ENCODE measurements at places on chromosomes 3 and 15.

DNA sequence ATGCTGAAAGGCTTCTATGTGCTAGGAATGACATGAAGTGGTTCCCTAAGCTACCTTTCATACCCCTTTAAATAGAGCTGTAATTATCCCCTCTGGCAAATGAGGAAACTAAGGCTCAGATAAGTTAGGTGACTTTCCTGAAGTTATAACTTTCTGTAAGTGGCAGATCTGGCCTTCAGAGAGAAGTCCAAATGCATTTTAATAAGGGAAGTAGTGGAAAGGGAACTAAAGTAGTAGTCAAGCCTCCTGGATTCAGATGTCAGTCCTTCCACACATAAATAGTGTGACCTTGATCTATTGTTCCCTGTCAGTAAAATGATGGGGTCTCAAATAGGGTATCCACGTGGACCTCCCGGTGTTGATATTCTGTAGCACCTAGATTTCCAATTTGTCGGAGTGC lies 277.7 kb downstream of the EDEM1 start:
- DNase-seq, result no peak

- DNase-seq, result no peak
Measured at GRCh38 chr15:96332637-96333121, 2.2 kb downstream of the NR2F2 start.

GRCh38 chr3:64161481-64161952 lies 63.7 kb downstream of the PRICKLE2 start:
- DNase-seq, result no peak

DNA sequence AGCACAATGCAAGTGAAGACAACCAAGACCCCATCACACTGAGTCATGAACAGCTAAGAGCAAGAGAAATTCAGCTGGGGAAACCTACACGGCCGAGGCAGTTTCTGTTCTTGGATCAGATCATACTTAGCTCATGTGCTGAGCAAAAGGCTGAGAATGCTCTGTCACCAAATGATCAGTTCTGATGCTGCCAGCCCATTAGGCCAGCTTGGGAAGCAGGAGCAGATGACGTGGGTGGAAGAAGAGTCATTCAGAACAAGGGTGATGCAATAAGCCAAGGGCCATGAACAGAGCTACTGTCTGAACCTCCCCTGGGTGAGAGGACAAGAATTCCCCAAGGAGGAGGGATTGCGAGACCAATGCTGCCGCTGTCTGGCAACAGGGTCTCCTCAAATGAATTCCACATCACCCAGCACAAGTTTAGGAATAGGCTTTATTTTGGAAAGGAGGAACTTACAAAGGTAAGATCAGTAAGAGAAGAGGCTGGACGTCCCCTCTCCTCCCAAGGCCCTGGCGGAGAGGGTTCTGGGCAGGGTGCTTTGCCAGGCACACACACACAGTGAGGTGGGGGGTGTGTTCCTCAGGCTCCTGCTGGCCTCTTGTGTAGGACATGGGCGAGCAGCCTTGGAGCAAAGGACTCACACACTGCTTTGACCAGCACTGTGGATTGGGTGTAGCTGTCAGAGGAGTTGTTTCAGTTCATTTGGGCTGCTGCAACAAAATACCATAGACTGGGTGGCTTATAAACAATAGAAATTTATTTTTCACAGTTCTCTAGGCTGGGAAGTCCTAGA lies 65.6 kb upstream of the CTXND1 start:
- no peak for DNase-seq

DNA sequence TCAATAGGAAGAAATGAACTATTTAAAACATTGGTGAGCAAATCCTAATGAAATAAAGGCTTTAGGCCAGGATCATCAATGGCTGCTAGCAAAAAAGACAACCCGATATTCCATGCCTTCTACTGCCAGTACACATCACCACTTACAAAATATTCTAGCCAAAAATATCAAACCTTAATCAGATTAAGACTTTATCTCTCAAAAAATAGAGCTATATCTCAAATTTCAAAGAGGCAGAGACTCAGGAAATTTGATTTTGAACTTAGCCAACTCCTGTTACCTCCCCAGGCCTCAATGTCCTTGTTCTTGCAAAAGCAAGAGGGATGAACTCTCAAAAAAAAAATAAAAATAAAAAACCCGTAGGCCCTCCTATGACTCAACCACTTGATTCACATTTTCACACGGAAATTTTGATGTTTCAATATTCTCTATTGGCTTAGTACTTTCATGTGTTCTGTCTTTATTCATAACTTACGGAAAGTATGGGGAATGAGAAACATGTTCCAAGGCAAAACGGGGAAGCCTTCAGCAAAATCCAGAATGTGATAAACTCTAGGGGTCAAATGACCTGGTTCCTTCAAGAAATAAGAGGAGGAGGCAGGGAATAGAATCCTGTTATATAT lies 273.3 kb upstream of the ZPLD1 start:
- no peak for DNase-seq

GRCh38 chr3:89488800-89489580 lies 381.6 kb downstream of the EPHA3 start:
- no peak for DNase-seq

DNA sequence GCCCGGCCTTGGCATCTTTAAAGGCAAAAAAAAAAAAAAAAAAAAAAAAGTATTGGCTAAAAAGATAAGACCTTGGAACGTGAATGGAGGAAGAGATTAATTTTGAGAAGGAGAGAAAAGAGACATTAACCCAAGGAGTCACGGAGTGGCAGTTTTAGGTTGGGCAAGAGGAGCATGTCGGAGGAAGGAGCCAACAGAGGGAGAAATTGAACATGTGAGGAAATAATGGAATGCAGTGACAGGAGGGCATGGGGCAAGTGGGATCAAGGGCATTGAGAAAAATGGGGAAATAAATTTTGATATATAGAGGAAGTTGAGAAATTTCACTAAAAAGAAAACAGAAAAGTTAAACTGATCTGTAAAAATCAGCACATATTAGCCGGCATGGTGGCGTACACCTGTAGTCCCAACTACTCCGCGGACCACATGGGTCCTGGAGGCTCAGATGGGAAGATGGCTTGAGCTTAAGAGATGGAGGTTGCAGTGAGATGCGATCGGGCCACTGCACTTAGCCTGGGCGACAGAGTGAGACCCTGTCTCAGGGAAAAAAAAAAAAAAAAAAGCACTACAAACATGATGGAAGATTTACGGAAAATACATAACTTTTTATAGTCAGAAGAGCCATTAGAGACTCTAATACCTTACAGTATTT lies 1.2 kb downstream of the HAUS2 start:
- DNase-seq, result no peak

GRCh38 chr3:149809699-149810098 lies 3.3 kb upstream of the RNF13 start:
- no peak for DNase-seq

DNA sequence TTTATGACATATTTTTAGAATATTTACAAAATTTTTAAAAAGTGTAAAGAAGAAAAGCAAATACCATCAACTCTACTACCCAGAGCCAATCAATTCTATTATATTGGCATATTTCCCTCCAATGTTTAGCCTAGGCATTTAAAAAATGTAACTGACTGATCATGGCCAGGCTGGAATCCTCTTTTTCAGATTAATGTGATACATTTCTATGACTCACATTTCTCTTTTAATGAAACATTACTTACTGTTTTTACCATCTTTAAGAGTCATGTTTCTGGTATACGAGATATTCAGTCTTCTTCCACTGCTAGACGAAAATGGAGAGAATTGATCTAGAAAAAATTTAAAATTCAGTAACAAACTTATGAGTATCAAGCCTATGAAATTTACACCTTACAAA lies 53.4 kb upstream of the DCUN1D1 start:
- no peak for DNase-seq

- no peak for DNase-seq
Measured at GRCh38 chr15:31080591-31081014, 20.9 kb downstream of the TRPM1 start.

GRCh38 chr15:48778331-48778730 lies 32.5 kb downstream of the CEP152 start:
- no peak for DNase-seq

DNA sequence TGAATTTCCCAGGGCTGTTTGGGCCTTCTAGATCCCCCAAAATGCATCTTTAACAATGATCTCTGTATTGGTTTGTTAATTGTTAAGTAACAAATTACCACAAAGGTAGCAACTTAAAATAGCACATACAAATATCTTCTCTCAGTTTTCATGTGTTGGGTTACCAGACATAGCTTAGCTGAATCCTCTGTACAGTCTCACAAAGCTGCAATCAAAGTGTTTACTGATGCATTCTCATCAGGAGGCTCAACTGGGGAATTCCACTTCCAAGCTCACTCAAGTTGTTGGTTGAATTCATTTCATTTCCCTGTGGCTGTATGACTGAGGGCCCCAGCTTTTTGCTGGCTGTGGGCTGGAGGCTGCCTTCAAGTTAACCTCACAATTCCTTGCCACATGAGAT lies 297.6 kb downstream of the RPLP1 start:
- no peak for DNase-seq

DNA sequence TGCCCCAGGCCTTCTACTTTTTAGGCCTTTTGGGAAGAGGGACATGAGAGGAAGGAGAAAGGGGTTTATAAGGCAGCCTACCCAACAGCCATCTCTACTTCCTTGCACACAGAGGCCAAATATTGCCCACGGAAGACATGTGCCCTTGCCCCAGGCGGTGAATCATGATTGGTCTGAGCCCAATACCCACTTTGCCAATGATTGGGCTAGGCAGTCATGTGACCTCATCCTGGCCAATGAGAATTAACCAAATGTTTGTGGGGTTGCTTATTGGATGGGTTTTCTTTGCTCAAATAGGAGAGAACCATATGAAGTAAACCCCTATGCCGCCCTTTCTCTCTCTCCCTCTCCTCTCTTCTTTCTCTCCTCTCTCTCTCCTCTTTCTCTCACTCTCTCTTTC lies 42.2 kb upstream of the ATP1B3 start:
- DNase-seq, result no peak

DNA sequence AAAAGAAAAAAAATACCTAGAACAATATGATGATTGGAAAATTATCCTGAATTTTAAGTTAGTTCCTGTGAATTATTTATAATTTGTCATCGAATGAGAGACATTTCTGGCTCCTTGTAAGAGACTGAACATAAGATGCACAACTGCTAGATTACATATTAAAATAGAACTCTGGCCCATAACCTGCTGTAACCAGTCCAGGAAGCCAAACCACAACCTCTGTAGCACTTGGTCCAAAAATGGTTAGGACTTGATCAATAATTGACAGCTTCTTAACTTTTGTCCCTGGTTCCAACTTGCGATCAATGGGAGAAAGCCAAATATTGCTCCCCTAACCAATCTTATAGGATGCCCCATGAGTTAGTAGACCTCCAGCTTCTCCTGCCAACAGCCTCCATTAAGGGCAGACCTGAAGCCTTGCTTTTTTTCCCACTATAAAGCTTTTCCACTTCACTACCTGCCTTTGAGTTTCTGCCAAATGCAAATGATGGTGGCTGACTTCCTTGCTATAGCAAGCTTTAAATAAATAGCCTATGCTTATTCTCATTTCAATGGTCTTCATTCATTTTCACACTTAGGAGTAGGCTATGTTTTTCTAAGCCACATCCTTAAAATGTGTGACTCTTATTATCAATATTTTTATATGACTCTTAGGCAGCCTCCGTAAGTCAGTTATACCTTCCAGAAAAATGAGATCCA lies 224.0 kb upstream of the ARHGEF26 start:
- DNase-seq, result no peak

DNA sequence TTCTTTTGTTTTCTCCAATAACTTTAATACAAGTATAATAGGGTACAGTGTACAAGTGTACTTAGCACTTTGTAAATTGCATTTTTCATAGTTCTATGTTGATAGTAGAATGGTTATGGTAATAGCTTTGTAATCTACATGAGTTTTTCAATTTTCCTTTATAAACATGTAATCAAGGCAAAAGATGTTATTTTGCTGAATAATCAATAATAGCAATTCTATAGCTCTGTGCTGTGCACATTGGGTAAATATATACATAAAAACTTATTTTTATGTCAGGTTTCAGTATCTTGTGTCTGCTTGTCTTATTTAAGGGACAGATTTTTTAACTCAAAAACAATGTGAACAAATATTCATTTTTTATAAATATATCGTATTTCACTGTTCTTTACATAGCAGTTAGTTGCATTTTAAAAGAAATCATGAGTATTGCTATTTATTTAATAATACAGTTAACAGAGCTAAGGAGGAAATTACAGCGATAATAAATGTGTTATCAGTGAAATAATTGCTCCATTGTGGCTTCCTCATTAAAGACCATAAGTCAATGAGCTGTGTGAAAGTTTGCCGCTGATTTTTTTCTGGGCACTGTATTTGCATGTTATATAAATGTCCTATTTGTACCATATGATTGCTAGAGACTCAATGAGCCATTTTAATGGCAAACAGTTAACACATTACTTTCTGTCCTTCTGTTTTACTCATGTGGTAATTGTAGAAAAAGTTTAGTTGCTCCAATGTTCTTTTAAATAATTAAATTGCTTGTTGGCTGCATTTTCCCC lies 214.6 kb upstream of the STAC start:
- DNase-seq, result no peak

- DNase-seq, result no peak
Measured at GRCh38 chr3:83863380-83863779, 1095.4 kb upstream of the CADM2 start.

GRCh38 chr3:41216422-41216821 lies 17.1 kb downstream of the CTNNB1 start:
- DNase-seq, result no peak

GRCh38 chr15:68341760-68342725 lies 64.5 kb downstream of the FEM1B start:
- DNase-seq, result no peak

DNA sequence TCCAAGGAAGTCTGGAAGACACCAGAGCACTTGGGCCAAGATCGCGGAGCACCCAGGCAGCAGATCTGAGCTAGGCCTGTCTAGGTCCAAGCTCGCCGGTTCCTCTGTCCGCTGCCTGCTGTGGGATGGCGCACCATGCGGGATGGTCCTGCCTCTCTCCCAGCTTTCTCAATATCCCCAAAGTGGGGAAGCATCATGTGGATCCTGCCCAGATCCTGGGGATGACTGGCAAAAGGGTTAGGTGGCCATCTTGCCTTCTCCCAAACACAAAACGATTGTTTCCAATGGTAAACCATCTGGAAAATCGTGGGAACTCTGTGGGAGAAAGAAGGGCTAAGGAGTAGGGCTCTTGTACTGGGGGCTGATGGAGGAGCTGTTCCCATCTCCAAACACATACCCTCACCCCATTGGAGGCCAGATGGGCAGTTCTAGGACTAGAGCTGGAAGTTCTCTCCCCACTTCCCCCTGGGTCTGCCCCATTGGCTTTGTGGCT lies 8.9 kb downstream of the PRKCD start:
- DNase-seq, result no peak

DNA sequence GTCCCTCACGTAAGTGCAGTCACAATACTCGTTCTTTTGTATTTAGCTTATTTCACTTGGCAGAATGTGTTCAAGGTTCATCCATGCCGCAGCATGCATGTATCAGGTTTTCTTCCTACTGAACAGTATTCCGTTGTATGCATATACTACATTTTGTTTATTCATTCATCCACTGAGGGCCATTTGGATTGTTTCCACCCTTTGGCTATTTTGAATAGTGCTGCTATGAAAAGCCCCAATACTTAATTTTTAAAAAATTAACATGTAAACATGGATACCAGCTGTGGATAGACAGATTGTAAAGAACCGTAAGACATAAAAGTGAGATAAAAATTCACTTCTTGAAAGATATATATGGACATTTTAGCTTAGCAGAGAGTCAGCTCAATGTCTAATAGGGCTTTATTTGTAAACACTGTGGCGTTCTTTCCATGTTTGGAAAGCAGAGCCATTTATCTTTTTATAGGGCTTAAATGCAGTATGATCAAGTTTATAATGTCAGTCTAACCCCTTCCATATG lies 115.9 kb downstream of the VPS8 start:
- DNase-seq, result no peak

GRCh38 chr3:99833617-99834205 lies 16.0 kb downstream of the CMSS1 start:
- no peak for DNase-seq

GRCh38 chr3:7733933-7734332 lies 767.7 kb upstream of the LMCD1 start:
- no peak for DNase-seq

Data from activated T-helper 1 cell treated with Interleukin-2 at 50 U/mL for 16 hours (primary cell).